ENCODE measurements at places on chromosomes 1 and 21.

DNA sequence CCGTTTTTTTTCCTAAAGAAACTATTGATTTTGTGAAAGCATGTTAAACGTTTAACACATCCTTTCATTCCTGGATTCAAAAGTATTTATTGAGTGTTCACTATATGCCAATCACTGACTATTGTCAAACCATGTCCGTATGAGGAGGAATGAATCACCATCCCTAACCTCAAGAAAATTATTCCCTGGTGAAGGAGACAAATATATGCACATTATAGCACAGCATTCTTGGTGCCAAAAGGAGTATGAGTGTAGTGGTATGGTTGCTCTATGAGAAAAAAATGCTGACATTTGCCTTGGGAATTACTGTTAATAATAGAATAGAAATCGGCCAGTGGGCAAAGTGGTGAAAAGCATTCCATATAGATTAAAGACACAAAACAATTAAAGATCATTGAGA, 1390.1 kb downstream of the MRPL39 start:
- no peak for DNase-seq

GRCh38 chr1:111611986-111612385, 7.6 kb upstream of the RAP1A start:
- no peak for DNase-seq

DNA sequence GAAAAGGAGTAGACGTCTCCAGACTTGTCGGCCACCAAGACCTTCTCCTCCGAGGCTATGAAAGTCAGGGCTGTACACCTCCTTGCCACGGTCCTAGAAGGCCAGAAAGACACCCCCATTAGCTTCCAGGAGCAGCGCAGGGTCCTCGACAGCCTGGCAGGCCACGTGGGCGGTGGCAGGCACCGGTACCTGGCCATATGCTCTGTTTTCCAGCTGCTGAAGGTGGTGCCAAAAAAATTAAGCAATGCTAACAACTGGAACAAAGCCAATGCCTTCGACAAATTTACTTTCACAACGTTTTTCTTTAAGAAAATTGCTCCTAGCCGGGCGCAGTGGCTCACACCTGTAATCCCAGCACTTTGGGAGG, 15.9 kb downstream of the WDR4 start:
- DNase-seq, result no peak

- no peak for DNase-seq
Observed at GRCh38 chr1:236051242-236051791, 13.6 kb downstream of the NID1 start.

DNA sequence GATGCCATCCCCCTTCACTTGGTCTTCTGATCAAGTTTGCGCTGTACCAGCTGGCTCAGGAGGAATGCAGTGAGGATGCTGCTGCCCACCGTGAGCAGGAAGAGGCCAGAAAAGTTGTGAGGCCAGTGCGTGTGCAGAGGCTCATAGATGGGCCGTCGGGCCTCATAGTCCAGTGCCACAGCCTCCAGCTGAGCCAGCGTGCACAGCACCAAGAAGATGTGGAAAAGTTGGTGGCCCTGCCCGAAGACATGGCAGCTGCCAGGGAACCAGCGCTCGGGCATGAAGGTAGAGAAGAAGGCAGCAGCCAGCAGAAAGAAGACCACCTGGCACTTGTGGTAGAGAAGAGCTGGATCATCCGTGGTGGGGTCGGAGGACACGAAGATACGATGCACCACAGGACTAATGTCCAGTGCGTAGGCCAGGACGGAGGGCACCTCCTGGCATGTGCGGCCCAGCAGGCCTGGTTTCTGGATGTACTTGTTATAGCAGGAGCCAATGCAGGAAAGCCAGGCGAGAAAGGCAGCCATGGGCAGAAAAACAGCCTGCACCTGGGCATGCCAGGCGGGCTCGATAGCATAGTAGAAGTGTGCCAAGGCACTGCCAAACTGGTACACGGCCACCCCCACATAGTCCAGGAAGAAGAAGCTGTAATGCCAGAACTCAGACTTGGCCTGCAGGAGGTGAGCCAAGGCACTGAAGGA, 3.7 kb upstream of the AUNIP start:
- no peak for DNase-seq

- no peak for DNase-seq
Observed at GRCh38 chr1:19067182-19067911, 110.9 kb upstream of the IFFO2 start.

DNA sequence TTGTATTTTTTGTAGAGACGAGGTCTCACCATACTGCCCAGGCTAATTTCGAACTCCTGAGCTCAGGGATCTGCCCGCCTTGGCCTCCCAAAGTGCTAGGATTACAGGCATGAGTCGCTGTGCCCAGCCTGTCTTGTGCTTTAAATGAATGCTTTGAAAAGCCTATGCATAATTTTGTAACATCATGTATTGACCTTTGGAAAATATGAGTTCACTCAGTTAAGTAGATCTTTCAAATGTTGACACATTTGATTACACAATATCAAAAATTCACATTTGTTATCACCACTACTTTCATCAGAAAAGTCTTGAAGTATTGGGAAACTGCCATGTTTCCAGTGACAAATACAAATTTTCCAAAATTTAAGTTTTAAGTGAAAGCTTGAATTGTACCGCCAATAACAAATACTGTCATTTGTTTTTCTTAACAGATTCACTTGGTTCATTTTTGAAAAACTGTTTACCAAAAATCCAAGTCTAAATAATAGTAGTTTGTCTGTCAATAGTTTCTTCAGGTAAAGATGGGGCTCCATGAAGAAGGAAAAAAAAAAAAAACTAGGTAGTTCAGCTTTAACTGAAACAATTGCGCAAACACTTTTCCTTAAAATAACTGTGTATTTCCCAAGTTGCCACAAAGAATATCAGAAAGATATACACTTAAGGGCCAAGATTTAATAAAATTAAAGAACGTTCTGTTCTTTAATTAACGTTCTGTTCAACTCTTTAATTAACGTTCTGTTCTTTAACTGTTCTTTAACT, 233.2 kb upstream of the NR5A2 start:
- DNase-seq, result no peak

DNA sequence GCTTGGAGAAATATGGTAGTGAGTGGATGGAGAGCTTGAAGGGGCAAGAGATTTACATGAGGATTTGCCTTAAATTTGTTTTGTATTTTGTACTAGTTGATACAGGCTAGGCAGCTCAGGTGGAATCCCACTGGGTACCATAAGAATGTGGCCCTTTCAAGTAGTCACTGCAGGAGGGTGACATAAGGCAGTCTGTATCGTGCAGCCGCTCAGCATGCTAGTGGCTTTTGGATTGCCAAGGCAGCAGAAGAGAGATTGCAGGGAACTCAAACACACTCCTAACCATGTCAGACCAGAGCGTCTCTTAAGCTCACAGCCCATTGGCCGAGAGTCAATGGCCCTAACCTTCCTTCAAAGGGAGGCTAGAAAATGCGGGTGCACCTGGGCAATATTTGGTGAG, 420.0 kb downstream of the ADGRL2 start:
- no peak for DNase-seq

GRCh38 chr1:24715658-24716057, 29.6 kb upstream of the CLIC4 start:
- no peak for DNase-seq

- no peak for DNase-seq
Observed at GRCh38 chr1:53047737-53048736, 14.0 kb upstream of the PODN start.

DNA sequence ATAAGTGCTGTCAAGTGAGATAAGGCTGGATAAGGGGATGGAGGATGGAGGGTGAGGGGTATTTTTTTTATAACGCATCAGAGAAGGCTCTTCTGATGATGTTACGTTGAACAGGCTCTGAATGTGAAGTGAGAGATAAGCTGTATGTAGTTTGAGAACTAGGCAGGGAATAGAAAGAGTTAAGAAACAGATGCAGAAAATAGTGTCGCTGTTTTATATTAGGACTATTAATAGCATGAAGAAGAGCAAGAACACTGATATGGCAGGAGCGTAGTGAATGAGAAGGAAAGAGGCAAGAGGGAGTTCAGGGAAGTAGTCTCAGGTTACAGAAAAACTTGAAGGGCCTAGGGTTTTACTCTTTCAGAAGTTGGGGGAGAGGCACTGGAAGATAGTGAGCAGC, 59.8 kb downstream of the GPR88 start:
- no peak for DNase-seq

- no peak for DNase-seq
Observed at GRCh38 chr1:11967028-11967547, 13.2 kb upstream of the MFN2 start.

GRCh38 chr1:167357305-167357704, 136.6 kb downstream of the POU2F1 start:
- DNase-seq, result no peak

DNA sequence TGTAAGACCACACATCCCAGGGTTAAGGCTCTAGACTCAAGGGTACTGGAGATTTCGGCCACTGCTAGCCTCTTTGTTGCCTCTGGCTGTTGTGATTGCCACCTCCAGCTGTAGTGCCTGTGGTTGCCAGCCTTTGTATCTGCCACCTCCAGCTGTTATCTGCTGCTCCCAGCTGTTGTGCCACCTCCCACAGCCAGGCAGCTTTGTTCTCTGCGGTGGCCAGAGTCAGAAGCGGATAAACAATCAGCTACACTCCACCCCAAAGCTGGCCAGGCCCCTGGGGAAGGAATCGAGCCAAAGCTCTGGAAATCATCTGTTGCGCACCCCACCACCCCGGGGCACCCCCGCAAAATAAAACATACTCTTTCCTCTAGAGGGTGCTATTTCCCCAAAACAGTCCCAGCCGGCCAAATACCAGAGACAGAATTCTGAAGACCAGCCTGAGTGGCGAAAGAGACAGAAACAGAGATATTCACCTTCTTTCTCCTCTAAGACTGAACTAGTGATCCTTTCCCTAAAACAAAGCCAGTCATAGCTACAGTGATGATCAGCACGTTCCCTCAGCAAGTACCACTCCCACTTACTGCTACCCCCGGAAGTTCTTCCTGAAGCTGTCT, 14.8 kb upstream of the PIGM start:
- DNase-seq, result no peak

Data from stimulated activated CD4-positive, alpha-beta T cell treated with anti-CD3 and anti-CD28 coated beads, Interleukin-1b, Interleukin-23, amount 100 ng/mL, for 1 hour (primary cell).